ENCODE measurements at places on chromosomes 6 and 20.

GRCh38 chr6:107114926-107115694, at the start of gene BEND3:
TSS of gene BEND3 (minus strand) at chr6:107115515. CDS start at chr6:107099285, 16,230 bp downstream.
- DNase-seq, result no peak

GRCh38 chr20:47289096-47289495, 67.4 kb downstream of the ZMYND8 start:
- no peak for DNase-seq

- no peak for DNase-seq
Measured at GRCh38 chr6:21971541-21971940, 325.3 kb downstream of the PRL start.

GRCh38 chr20:47727170-47727880, 58.0 kb downstream of the SULF2 start:
- DNase-seq, result peak; percentile 22

DNA sequence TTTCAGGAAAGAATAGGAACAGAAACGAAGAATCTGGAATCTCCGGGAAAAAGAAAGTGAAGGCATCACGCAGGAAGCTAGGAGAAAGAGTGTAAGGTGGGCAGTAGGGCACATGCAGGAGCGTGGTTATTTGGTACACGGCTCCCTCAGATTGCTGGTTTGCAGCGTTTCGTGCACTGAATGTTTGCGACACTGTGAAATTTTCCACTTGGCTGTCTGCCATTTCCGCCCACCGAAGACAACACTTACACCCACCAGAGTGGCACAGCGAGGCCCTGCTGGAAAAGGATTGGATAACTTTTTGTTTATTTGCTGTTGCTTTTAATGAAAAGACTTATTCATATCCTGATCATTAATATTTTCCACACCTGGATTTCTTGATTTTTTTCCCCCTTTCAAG, 248.3 kb downstream of the GMPR start:
- no peak for DNase-seq

DNA sequence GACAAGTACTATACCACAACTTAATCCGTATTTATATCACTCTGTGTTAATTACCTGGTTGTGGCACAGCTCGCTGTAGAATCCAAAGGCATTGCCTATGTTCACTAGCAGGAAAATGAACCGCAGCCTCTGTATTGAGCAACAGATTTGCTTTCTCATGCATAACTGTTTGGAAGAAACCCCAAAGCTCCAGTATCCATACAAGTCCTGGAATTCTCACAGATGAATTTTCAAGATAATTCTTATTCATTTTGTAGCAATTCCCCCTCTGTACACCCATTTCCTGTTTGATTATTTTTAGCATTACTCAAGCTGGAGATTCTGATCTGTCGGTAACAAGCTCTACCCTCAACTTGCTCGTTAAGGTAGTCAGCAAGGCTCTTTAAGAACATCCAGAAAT, 63.5 kb downstream of the STMND1 start:
- DNase-seq, result no peak

- no peak for DNase-seq
Measured at GRCh38 chr6:7559651-7560385, 18.3 kb downstream of the DSP start.

DNA sequence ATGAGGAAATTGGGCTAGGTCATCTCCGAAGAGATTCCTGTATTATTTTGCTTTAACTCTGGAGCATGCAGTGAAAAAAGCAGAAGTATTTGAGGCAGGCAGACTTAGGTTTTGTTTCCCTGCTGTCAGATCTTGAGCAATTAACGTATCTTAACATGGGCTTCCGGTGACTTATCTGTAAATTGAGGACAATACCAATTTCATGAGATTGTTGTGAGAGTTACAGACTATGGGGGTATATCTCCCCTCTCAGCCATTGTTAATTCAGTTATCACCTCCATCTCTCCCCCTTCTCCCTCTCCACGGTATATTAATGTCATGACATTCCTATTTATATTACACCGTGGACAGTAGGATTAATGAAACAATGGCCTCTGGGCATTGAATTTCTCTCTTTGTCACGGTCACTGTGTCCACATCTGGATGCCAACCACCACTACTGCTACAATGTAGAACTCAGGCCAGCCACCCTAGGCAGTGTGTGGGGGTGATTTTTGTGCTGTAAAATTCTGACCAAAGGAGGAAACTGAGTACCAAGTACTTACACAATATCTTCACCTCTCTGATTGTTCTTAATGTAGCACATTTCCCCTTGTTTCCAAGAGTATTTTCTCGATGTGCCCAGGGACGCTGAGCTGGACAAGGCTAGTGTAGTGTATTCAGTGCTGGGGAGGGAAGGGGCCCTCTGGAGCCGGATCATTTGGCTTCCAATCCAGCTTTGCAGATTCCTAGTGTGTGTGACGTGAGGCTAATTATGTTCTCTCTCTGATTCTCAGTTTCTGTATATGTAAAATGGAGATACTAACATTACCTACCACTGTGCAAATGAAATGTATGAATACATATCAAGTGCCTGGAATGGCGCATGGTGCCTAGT, 77.2 kb downstream of the GCNT2 start:
- DNase-seq, result no peak

GRCh38 chr6:135113860-135114259, 59.2 kb upstream of the HBS1L start:
- DNase-seq, result no peak

DNA sequence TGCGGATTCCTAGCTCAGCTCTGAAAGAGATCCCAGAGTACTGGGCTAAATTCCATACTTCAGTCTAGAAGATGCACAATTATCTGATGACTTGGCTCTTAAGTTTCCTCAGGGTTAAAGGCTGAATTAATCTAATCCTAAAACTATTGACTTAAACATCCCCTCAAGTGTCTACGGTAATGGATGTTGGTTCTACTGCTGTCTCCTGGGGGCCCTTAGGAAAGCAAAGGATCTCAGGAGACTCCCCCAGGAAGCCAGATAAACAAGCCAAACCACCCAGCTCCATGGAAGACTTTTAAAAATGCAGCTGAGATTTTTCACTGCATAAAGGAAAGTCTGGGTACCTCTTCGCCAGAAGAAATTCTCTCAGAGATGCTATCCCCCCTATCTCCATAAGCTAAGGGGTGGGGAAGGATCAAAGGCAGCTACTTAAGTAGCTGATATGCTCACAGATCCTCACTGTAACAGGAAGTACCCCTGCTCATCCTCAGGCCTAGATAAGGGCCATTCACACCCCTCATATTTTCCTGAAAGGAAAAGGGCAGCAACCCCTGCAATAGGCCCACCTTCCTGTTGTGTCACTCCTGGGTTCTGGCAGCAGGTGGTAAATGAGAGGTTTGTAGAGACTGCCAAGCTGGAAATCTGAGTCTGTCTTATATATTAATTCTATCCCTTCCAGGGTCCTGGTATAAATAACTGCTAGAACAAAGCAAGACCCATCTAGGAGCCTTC, 9.3 kb downstream of the NDRG3 start:
- no peak for DNase-seq

- no peak for DNase-seq
Measured at GRCh38 chr6:117231466-117231865, 33.9 kb upstream of the VGLL2 start.
